ENCODE measurements at places on chromosomes 1 and 21.

DNA sequence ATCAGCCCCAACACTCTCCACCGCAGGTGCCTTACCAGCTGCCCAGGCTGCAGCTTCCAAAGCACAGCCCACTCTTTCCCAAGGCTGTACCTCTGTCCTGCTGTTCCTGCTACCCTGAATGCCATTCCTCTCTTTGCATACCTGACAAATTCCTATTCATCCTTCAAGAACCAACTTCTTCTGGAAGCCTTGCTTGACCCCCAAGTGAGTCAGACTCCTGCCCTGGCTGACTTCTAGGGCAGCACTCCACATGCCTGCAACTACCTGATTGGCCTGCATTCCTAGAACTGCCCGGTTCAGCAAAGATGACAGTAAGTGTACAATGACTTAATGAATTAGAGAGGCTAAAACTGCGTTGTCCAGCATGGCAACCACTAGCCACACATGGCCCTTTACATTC is 20.8 kb upstream of the PDZK1IP1 start:
- DNase-seq = no peak

DNA sequence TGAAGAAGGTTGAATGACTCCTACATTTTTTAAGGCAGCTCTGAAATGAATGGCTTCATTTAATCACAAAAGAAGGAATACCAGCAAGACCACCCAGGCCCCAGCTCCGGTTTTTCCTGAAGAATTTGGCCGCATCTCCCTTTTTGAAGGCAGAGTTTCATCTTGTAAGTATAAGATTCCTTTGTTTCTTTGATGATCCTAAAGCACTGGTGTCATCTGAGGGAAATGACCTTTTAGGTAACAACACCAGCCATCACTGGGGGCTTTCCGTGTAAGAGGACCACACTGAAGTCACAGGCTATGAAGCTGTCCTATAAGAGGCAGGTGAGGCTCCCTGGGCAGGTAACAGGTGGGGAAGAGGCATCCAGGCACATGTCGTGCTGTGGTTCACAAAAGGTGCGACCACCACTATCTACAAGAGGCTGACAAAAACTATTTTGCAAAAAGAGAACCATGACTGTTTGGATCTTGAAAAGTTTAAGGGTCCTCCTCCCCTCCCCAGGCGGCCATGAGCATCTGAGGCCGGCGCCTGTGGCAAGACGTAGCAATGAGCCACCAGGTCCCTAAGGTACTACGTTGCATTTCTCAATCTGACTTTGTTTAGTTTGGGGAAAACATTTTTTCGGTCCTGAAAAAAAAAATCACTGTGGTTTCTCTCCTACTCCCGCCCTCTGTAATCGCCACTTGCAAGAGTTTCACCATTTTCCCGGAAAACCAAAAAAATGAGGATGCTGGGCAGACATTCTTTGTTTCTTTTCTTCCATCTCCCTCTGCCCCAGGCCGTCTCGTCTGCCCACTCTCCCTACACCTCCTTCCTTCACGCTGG is 46.3 kb upstream of the IRF2BP2 start:
- no peak for DNase-seq

DNA sequence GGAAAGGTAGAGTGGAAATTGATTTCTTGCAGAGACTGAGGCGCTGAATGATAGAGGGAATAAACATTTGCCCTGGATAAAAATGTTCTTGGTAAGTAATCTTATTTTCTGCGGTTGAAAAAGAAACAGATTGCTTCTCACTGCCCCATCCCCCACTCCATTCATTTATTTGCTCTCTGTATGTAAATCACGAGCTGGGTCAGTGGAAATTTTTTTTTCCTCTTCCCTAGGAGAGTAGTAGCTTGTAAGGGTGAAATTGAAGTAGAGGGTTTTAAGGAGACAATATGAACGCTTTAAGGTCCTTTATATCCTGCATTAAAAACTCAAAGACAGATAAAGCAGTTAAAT is 1.4 kb upstream of the BRINP3 start:
- DNase-seq = no peak

DNA sequence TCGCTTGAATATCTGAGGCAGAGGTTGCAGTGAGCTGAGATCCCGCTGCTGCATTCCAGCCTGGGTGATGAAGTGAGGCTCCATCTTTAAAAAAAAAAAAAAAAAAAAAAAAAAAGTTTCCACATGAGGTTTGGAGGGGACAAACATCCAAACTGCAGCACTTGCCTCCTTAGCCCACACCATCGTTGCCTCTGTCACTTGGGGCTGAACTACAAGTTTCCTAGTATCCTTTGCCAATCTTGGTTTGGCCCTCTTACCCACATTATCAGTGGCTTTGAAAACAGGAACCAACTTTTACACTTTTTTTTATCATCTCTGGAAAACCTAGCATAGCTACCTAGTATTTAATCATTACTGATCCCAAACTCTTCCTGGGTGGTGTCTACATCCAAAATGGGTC is 59.2 kb downstream of the CLSTN1 start:
- no peak for DNase-seq

GRCh38 chr1:213676736-213677135 is 311.0 kb upstream of the PROX1 start:
- no peak for DNase-seq

- no peak for DNase-seq
These were observed 28.1 kb upstream of the COL6A2 start for GRCh38 chr21:46069719-46070279.

DNA sequence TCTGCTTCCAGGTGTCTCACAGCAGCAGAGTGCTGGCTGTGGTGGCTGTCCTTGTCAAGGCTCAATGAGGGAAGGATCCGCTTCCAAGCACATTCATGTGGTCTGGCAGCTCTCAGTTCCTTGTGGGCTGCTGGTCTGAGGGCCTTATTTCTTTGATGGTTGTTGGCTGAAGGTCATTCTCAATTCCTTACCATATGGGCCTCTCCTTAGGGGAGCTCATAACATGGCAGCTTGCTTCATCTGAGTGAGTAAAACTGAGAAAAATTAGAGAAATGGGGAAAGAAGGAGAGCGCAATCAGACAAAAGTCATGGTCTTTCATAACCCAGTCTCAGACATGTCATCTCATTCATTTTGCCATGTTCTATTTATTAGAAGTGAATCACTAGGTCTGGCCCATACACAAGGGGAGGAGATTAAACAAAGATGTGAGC is 81.7 kb upstream of the TSPAN2 start:
- DNase-seq = no peak

DNA sequence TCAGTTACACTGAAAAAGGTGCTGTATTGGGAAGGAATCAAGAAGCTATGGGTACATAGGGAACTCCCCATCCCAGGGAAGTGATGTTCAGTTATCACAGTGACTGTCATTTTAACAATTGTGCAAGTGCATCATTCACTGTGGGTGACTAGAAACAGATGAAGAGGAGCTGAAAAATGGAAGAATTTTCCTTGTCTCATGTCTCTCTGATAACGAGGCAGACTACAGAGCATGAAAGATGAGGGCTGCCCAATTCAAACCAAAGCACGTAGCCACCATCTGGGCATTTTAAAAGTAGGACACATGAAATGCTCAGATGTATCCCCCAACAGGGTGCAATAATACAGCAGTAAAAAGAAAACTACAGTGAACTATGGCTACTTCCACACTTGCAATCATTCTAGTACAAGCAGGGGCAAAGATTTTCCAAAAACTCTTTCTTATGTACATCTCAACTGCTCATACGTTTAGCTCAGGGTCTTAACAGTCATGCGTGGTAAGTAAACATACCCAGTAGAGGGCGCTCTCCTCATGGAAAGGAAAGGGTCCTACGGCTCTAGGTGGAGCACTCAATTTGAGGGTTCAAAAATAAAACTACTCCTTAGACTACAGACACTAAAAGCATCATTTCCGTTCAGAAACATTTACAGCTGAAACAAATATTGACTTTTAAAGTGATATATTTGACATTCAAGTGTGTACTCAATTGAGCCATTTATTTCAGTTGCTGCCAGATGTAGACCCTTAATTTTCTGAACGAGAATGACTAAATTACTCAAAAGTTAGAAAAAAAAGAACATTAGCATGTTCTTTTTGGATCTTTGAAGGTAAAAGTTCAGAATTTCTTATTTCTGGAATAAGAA is 143.2 kb downstream of the KCTD3 start:
- DNase-seq = no peak

GRCh38 chr21:40568807-40569206 is 278.2 kb downstream of the DSCAM start:
- no peak for DNase-seq

GRCh38 chr1:93716941-93717368 is 35.3 kb upstream of the BCAR3 start:
- DNase-seq = no peak

- no peak for DNase-seq
These were observed 103.7 kb downstream of the FCRL5 start for GRCh38 chr1:157448636-157449035.

- peak; percentile 33 for DNase-seq
These were observed 32.1 kb downstream of the TGFB2 start for GRCh38 chr1:218377143-218377660.

DNA sequence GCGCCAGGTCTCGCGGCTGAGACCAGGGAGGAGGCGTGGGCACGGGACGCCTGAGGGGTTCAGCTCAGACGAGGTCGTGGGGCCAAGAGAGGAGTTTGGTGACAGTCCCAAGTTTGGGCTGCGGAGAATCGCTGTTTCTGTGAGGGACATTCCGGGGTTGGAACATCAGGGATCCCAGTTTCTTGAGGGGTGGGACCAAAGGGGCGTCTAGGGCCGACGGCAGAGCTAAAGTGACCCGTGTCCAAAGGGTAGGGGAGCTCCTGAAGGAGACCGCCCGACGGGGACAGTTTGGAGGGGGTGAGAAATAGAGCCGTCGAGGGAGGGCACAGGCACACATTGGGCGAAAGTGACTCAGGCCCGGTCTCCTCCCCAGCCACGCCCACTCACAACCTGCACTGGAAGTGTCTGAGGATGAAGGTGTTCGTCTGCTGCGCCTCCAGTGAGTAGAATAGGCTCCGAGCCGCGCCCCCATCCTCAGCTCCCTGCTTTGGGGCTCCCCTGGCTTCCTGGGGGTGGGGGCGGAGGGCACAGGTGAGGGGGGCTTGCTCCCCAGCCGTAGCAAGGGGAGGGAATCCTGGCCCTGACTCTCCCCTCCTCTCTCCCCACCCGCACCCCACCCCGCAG is 7.0 kb downstream of the EFNA3 start:
- DNase-seq = no peak

GRCh38 chr1:108209456-108210108 is 9.4 kb upstream of the SLC25A24 start:
- no peak for DNase-seq

DNA sequence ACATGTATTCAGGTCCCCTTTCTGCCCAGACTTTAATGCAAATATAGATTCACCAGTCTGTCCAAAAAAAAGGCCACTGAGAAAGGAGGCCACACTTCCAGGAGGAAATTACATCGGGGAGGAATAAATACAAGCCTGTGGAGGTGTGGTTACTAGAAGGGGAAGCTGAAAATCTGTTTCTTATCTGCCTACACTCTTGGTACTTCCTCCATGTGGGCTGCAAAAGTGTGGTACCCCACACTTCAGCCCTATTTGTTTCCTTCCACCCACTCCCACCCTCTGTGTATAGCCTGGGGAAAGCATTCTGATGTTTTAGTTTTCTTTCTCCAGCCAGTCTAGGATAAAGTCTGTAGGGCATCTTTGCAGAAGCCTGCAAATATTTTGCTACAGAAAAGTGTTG is 38.4 kb downstream of the UTP25 start:
- DNase-seq = no peak

DNA sequence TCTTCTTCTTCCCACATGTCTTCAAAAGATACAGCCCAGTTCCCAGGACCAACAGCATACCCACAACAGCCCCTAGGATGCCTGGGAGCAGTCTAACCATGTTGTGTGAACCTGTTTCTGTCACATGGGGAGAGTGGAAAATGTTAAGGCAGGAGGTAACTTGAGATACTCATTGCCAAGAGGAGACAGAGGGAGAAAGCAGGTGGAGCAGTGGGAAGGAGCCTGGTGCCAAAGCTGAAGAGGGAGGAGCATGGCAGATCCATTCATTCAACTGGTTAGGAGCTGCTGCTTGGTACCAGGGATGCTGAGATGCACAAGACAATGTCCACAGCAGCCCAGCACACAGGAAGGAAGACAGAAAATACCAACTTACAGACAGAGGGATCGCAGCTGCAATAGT is 149.8 kb upstream of the ETV3 start:
- DNase-seq = no peak

- DNase-seq = no peak
These were observed 95.1 kb upstream of the F3 start for GRCh38 chr1:94636624-94637023.

- DNase-seq = no peak
These were observed 30.3 kb upstream of the POGK start for GRCh38 chr1:166808952-166809351.

GRCh38 chr1:54028306-54029251 is 10.6 kb upstream of the LDLRAD1 start:
- no peak for DNase-seq

GRCh38 chr1:112636056-112636455 is 16.4 kb downstream of the CAPZA1 start:
- DNase-seq = no peak

DNA sequence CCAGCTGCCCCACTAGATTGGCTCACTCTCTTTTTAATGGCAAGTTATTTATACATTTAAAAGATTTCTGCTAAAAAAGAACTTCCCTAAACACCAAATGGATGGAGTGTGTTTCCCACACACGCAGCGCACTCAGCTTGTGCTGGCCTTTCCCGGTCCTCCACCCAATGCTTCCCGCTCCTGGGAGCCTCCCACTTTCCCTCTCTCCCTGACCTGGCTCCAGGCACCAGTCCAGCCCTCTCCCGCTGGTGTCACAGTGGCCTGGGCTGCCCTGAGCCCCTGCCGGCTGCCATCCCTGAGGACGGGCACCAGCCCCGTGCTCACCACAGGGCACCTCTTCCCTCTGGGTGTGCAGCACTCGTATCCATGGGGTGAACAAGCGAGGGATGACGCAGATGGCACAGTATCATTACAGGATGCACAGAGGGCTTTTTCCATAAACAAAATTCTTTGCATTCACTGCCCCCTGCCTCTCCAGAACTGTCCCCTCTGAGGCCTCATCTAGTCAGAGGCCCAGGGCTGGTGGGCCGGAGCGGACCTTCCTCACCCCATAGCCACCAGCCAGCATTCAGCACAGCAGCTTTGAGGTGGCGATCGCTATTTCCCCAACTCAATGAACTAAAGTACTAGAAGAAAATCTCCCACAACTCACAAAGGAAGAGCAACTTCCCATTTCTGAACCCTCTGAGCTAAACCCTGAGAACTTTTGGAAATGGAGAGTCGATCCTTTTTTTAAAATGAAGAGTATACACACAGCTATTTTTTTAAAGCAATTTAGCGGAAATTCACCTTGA is 68.5 kb downstream of the SLC37A1 start:
- DNase-seq = no peak

Data from GOT3 (cell line).